Activated CD4-positive, alpha-beta T cell treated with anti-CD3 and anti-CD28 coated beads for 4 hours (primary cell): ENCODE measurements at places on chromosomes 12 and 14.

DNA sequence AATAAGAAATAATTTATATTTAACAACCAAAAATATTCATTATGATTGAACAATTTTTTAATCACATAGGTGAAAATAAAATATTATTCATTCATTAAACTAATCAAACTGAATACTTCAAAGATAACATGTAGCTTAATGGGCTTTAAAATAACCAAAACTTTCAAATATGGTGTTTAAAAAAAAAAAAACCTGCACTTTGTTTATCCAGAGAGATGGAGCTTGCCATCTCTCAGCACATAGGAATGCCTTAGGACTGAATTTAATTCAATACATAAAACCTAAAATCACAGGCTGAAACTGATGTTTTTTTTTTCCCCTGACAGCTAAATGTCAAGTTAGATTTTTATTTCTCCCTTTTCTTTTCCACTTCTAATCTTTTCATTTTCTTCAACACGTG, 14.4 kb upstream of the CCER1 start:
- DNase-seq = no peak

GRCh38 chr12:13962699-13963098, 18.7 kb downstream of the GRIN2B start:
- no peak for DNase-seq

DNA sequence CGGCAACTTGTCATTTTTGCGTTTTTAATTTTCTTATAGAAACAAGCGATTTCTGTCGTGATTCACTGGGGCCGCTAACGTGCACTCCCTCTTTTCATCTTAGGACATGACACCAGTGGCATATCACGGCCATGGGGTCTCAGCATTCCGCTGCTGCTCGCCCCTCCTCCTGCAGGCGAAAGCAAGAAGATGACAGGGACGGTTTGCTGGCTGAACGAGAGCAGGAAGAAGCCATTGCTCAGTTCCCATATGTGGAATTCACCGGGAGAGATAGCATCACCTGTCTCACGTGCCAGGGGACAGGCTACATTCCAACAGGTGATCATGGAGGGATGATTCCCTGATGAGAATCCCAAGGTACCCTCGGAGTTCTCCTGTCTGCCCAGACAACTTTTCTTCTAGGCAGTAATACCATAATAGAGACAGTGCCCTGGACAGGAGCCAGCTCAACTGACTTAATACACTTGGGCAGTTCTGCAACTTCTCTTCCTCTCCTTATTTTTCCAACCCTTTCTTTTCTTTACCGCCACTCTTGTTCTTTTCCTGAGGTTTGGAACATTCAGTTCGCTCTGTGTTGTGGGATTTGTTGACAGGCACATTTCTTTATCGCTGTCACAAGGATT, 821 bp downstream of the TMEM106C start:
- no peak for DNase-seq

DNA sequence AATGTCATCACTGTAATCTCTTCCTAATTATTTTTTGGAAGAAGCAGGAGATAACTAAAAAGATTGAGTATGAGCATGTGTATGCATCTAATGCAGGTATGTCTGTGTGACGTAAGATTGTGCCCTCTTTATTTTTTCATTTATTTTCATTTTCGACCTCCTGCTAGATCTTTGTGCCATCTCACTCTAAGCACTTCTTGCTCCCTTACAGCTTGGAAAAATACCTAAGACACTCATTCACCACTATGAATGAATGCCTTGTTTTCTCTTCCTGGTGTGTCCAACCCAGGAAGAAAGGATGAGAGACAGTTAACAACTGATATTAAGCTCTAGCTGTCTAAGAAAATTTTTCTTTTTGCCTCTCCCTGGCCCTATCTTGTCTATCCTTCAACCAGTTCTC, 76.8 kb upstream of the CISTR start:
- no peak for DNase-seq

- DNase-seq = no peak
Measured at GRCh38 chr12:23098517-23098916, 473.5 kb downstream of the ETNK1 start.

- DNase-seq = no peak
Measured at GRCh38 chr12:114063435-114063834, 97.3 kb upstream of the RBM19 start.
